ENCODE measurements at places on chromosomes 16 and 17.

- no peak for DNase-seq
Observed at GRCh38 chr16:1332618-1333148, 762 bp upstream of the BAIAP3 start.

- DNase-seq, result peak; percentile 6
Observed at GRCh38 chr16:84266451-84266850, 26.6 kb upstream of the KCNG4 start.

DNA sequence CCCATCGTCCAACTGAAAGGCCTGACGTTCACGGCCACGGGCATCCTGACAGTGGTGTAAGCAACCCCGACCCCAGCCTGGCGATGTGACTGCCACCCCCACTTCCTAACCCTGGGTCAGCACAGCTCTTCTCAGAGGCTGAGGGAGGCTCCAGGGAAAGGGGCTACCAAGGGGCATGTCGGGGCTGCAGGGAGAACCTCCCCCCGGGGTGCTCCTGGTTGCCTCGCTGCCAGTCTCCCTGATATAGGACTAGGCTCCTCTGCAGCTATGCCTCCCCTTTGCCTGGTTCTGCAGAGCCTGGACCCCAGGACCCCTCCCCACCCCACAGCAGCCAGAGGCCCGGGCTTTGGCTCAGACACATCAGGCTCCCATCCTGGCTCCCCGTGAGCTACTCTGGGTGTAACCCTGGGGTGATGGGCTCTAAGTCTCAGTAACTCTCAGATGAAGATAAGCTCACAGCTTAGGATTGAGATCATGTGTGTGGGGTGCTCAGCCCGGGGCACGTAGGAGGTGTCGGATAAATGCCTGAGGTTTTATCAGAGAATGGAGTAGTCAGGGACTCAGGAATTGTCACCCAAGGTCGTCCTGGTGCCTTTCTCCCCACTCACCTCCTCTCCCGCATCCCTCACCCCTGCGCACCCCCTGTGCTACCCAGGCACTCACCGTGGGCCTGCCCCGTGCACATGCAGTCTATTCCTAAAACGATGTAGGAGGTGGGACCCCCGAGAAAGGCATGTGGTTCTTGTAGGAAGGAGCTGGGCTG, 10.6 kb downstream of the ITGAD start:
- DNase-seq, result no peak

DNA sequence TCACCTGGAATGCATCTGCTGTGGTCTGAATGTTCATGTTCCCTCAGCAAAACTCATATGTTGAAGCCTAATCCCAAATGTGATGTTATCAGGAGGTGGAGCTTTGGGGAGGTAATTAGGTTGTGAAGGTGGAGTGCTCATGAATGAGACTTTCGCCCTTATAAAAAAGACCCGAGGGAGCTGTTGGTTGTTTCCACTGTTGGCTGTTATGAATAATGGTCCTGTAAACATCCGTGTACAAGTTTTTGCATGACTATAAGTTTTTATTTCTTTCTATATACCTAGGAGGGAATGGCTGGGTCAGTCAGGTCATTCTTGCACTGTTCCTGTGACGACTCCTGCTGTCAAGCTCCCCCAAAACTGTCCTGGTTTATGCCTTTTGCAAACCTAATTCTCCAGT, 9.6 kb upstream of the CHP2 start:
- DNase-seq, result no peak

DNA sequence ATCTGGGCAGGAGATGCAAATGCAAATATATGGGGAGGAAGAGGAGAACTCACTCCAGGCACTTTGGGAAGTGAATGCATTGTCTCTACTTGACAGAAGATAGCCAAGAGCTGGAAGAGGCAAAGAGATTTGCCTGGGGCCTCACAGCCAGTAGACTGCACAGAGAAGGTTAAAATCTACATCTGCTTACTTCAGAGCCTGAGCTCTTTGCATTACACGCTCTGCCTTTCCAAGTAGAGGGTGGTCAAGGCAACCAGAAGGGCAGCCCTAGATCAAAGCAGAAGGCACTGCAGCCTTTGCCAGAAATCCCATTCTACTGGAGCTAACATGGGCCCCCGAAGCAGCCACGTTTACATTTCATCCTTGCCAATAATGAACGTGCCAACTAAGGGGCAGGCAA, 407.2 kb upstream of the CCL2 start:
- DNase-seq, result no peak

DNA sequence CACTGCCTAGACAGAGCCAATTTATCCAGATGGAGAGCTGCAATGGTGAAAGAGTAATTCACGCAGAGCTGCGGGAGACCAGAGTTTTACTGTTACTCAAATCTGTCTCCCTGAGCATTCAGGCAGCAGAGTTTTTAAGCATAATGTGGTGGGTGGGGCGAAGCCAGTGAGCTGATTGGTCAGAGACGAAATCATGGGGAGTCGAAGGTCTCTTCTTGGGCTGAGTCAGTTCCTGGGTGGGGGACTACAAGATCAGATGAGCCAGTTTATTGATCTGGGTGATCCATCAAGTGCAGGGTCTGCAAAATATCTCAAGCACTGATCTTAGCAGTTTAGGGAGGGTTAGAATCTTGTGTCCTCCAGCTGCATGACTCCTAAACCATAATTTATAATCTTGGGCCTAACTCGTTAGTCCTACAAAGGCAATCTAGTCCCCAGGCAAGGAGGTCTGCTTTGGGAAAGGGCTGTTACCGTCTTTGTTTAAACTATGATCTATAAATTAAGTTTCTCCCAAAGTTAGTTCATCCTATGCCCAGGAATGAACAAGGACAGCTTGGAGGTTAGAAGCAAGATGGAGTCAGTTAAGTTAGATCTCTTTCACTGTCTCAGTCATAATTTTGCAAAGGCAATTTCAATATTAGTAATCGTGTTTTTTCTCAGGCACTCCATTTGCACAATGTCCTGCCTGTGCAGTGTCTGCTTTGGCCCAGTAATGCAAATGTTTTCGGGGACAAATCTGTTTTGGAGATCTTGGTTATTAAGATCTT, 27.0 kb downstream of the PIGL start:
- no peak for DNase-seq

DNA sequence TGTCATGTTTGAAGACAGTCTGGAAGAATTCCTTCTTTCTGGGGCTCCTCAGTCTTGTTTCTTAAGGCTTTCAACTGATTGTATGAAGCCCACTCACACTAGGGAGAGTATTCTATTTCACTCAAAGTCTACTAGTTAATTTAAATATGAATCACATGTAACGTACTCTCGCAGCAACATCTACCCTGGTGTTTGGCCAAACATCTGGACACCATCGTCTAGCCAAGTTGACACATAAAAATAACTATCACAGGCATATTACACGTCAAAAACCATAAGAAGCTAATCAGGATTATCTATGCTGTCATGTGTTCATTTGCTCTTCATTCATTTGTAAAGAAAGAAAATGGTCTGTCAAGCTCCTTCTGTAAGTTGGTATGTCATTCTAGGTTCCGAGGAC, 787.4 kb downstream of the KCNJ2 start:
- no peak for DNase-seq

- DNase-seq, result no peak
Observed at GRCh38 chr16:52591934-52592592, 45.1 kb upstream of the TOX3 start.

DNA sequence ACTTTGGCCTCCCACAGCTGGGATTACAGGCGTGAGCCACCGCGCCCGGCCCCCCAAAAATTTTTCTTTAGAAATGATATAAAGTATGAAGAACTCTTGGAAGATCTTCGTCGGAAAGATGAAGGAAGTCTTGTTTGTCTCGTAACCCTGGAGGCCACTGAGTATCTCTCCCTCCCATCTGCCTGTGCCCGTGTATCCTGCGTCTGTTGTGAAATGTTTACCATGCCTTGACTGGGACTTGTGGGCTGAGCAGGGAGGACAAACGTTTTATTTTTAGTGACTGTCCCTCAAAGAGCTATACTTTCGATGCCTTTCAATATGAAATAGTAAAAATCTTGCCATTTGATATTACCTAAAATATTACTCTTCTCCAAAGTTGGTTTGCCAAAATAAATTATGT, 121.2 kb downstream of the RPTOR start:
- DNase-seq, result no peak

- DNase-seq, result peak; percentile 61
Observed at GRCh38 chr16:50121721-50122445, 31.2 kb upstream of the TENT4B start.

DNA sequence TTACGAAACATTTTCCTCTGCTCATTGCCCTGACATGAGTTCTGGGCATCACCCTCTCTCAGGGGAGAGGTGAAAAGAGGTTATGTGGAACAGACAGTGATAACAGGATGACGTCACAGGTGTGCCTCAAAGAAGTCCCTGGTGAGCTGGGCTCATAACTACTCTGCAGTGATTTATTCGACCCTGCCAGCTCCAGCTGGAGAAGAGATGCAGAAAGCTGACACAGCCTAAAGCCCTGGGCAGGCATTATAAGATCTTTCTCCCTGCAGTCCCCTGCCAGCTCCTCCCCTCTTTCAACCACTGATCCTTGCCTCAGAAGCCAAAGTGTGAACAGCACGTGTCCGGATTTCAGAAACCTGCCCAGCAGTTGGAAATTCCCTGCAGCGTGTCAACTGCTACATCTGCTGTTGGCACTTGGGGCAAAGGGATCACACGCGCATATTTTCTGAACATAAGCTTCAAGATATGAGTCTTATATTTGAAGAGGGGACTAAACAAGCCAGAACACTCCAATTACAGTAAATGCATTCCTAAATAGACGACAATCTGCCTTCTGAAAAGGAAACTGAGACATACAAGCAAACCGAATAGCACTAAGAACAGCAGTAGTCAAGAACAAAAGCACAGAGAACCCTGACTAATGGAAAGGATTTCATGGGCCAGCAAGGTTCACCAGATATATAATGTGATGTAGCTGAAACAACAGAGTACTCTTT, 80.5 kb downstream of the SMG6 start:
- DNase-seq, result peak; percentile 57

DNA sequence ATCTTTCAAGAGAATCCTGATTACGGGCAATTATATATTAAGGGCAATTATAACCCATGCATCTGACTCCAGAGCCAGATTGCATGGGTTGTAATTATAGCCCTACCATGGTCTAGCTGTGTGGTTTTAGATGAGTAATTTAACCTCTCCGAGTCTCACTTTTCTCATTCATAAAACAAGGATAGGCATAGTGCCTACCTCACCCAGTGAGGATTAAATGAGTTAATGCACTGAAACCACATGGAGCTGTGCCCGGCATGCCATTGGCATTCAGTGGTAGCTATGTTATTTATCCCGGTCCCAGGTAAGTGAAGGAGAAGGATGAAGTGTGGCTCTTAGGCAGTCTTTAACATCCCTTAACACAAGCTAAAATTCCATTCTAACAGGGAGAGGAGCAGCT, 6.3 kb downstream of the SNX20 start:
- DNase-seq, result no peak

DNA sequence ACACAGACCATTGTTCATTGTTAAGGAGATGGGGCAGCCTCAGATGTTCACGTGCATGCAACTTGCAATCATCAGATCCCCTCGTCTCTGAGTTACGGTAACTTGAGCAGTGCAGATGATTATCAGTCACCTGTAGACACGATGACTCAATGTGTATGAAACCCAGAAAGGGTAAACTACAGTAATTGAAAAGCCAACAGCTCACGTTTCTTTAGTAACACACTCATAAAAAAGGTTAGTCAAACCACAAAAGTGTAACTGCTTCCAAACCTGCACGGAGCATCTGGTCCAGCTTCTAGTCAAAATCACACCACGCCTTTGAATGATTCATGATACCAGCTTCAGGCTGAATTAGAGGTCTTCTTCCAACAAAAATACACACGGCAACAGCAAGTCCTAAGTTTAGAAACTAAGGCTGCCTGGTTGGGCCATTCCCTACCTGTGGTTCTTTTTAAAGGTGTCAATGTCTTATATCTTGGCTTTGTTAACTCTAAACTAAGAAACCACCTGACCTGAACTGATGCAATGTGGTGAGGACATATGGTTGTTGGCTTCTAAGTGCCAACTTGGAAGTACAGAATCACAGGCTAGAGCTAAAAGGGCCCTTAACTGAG, 32.3 kb downstream of the GRB7 start:
- DNase-seq, result peak; percentile 85

DNA sequence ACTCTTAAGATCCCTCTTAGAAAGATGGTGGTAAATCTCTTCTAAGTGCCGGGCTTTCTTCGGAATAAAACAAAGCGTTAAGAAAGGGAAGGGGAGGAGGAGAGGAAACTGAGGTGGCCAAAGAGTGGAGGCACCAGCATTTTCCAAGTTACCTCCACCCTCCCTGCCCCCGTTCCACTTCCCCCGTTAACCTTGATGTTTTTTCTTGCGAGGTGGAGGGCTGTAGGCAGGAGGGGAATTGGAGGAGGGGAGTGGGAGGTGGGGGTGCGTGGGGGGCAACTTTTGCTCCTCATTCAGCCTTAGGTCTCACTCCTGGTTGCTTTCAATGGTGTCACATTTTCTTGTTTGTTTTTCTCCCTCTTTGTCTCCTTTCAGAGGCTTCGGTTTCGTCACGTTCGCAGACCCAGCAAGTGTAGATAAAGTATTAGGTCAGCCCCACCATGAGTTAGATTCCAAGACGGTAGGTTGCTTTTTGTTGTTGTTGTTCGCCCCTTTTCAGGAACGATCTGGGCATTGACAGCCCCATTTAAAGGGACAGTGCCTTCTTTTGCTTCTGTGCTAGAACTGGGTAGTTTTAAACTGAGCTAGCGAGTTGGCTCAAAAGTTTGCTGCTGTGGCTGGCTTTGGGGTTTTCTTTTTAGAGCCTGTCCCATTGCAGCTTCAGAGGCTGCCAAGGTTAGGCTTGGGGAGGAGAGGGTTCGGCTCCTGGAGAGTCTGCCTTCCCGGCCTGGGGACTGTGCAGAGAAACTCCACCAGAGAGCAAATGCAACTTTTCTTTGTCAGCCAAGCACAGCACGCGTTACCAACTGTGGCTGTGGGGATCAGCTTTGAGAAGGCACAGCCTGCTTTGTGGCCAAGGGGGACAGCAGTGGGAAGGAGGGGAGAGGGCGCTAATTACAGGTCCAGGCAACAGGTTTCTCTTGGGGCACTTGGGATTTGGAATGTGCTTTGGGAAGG, 1.9 kb downstream of the MSI2 start:
- peak; percentile 4 for DNase-seq

DNA sequence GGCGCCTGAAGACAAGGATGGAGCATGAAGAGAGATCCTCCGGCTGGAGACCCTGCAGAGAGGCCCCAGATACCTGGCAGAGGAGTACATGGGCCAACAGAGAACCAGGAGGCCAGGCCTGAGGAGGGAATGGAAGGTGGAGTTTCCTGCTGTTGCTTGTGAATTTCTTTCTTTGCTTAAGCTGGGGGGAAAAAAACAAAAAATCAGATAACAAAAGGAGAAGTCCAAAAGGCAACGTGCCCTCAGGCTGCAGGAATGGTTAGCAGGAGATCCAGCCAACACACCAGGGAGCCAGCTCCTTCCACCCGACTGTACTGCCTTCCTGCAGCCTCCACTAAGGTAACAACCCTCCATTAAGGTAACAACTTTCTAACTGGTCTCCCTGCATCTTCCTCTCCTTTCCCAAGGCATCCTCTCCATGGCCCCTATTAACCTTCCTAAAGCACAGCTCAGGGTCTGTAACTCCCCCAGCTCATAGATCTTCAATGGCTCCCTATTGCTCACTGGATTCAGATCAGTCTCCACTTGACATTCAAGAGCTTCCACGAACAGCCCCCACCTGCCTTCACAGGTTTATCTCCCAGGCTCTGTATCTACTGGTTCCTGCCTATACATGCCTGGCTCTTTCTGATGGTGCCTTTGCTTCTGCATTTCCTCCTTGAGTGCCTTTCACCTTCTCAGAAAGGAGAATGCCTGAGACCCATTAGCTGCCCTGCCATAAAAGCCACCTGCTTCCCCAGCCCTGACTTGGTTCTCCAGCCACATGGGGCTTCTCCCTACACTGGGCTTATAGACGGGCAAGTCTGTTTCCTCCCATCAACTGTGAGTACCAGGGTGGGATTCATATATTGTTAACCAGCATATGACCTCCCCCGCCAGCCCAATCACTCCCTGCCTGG, 725 bp upstream of the ARL5C start:
- DNase-seq, result no peak

Measured in CD4-positive, alpha-beta T cell treated with Interleukin-6 at 100 ng/mL for 8 hours (primary cell).